Small intestine (tissue), 16 donors: ENCODE measurements at places on chromosomes 5 and 9.
A peak's percentile ranks its signal among the peaks of the same experiment; 100 is the strongest.

GRCh38 chr9:4987961-4988421 lies 2.9 kb downstream of the JAK2 start:
- H3K36me3 ChIP-seq, result peaks cover 2% of the 10 kb centered on the region
- no peak overlapping the region for H3K27ac ChIP-seq
- H3K27me3 ChIP-seq, result no peaks in the 10 kb centered on the region
- H3K4me1 ChIP-seq, result peaks cover 8% of the 10 kb centered on the region
- H3K4me3 ChIP-seq, result no peak overlapping the region

DNA sequence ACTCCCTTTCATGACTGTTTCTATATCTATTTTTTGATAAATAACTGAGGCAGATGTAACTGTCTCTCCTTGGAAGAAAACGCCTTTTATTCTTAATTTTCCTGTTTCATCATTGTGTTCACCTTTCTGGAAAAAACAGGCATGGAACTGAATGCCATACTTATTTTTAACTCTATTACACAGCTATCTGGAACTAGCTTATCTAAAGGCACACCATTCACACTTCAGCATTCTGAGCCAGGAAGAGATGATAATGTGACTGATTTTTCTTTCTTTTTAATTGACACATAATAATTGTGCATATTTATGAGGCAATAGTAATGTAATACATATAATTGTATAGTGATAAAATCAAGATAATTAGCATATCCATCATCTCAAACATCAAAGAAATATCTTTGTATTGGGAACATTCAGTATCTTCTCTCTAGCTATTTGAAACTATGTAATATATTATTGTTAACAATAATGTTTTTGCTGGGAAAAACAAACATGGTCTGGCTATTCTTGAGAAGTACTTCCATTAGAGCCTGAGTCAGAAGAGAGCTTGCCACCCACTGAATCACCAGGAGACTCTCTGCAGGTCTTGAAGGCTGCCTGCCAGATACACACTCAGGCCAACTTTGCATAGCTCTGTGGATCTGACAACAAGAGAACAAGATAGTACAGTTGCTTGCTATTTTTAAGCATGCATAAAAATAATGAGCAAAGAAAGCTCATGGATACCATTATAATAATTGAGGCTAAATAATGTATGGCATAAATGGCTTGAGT lies 501.0 kb upstream of the EDIL3 start:
- no peak overlapping the region for H3K4me3 ChIP-seq
- DNase-seq, result no peak

DNA sequence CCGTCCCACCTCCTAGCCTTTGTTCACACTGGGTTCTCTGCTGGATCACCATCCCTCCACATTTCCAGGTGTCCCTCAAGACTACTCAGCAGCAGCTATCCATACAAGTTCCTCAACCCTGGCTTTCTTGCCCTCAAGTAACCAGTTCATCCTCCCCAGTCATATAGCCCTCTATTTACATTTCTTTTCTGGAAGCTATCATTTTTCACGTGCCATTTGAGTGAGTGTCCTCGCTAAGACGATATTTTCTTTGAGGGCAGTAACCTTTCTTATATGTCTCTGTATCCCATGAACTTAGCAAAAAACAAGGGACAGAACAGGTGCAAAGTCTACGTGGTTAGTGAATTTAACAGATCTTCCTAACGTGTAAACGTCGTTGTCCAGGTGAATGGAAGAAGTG lies 29.6 kb upstream of the KCNMB1 start:
- DNase-seq, result no peak
- H3K36me3 ChIP-seq, result peaks cover 2% of the 10 kb centered on the region
- no peaks in the 10 kb centered on the region for H3K4me1 ChIP-seq
- no peak overlapping the region for H3K27ac ChIP-seq

DNA sequence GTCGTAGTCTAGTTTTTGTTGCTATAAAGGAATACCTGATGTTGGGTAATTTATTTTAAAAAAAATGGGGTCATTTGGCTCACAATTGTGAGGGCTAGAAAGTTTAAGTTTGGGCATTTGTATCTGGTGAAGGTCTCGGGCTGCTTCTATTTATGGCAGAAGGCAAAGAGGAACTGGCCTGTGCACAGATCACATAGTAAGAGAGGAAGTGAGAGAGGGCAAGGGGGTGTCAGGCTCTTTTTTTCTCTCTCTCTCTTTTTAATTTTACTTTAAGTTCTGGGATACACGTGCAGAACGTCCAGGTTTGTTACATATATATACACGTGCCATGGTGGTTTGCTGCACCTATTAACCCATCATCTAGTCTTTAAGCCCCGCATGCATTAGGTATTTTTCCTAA lies 453.3 kb downstream of the DIRAS2 start:
- H3K27me3 ChIP-seq, result no peaks in the 10 kb centered on the region
- no peak for DNase-seq
- no peak overlapping the region for H3K27ac ChIP-seq

DNA sequence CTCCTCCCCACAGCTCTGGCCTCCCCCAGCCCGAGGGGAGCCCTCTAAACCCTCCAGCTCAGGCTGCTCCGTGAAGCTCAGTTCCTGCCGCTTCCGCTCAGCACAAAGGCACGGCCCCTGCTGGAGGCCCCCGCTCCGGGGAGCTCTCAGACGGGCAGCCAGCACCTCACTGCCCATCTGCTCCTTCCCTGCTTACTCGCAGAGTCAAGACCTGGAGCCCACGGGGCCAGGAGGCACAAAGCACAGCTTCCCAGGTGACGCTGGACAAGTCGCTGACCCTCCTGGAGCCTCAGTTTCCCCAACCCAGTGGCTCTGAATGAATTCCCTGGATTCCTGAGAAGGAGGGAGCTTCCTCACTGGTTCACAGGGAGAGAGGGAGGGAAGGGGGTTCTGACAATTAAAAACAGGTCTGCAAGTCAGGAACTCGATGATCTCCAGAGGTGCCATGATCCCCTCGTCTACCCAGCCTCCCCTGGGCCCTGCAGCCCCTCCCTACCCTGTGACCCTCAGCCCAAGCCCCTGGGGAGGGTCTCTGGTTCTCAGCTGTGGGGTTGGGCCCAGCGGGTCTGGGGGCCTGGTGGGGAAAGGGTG lies 36.2 kb downstream of the VAV2 start:
- peaks cover 14% of the 10 kb centered on the region for H3K4me1 ChIP-seq
- no peak overlapping the region for H3K4me3 ChIP-seq
- H3K36me3 ChIP-seq, result peaks cover 52% of the 10 kb centered on the region
- peak; percentile 66 for DNase-seq
- H3K27ac ChIP-seq, result peak overlapping the region; percentile 58
- H3K27me3 ChIP-seq, result no peaks in the 10 kb centered on the region

- no peak overlapping the region for H3K4me3 ChIP-seq
- no peak for DNase-seq
- peaks cover 3% of the 10 kb centered on the region for H3K4me1 ChIP-seq
Measured at GRCh38 chr5:179840766-179841165, 17.9 kb downstream of the MRNIP start.

DNA sequence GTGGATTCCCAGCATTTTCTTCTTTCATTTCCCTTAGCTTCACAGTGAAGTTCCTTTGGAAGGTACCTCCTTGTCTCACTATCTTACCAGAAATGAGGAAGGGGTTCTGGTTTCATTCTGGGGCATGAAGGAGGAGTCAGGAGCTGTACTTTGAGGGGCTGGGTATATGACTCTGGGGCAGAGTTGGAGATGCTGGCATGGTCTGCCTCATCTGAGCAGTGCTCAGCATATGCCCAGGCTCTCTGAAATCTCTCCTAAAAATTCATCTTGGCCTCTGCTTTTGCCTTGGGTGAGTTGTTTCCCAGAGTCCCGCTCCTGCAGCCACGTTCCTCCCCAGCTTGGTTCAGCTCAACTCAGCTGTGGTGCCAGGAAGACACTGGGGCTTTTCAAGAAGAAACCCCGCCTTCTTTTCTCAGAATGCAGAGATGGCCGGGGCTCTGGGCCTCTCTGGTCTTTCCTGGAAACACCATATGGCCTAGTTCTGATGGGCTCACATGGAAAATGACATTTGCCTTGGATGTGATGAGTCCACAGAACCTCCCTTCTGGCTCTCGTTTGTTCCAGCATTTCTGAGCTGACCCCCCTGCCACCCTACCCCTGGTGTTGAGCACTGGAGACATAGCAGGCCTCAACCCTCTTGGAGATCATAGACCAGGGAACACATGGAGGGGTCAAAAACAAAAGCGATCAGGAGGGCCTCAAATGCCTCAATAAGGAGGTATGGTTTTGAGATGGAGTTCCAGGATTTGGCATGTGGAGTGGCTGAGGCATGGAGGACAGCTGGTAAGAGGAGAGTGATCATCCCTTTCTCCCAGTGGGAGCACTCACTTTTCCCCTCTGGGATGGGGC lies 12.0 kb upstream of the TGFBR1 start:
- no peak for DNase-seq
- H3K27me3 ChIP-seq, result no peaks in the 10 kb centered on the region
- no peaks in the 10 kb centered on the region for H3K4me1 ChIP-seq
- H3K27ac ChIP-seq, result no peak overlapping the region
- H3K4me3 ChIP-seq, result no peak overlapping the region

DNA sequence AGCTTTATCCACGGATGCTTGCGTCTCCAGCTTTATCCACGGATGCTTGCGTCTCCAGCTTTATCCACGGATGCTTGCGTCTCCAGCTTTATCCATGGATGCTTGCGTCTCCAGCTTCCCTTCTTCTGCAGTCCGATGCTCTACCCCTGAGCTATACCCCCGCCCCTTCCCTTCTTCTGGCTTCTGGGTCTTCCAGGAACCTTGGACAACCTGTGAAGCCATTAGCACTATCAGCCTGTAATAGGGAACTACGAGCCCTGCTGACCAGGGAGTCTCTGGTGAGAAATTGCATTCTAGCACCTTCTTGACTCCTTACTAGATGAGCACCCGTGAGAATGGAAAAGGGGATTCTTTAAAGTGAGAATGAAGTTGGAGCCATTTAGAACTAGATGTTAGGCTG lies 39.1 kb upstream of the SH3PXD2B start:
- DNase-seq, result no peak
- no peaks in the 10 kb centered on the region for H3K4me1 ChIP-seq
- H3K36me3 ChIP-seq, result no peaks in the 10 kb centered on the region

DNA sequence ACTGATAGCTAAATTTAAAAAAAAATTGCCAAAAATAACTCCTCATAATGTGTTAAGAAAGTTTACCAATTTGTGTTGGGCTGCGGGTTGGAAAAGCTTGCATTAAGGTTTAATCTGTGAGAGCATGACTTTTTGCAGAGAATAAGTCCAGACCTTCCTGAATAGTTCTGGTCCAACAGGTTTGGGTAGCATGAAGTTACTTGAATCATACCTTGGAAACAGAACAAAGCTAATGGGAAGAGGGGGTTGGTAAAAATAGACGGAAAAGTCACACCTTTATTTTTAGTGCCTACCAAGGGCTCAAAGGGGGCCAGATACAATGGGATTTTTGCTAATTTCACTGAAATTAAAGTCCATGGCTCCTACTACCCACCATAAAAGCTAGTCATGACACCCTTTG lies 17.1 kb upstream of the MATR3 start:
- H3K27me3 ChIP-seq, result no peaks in the 10 kb centered on the region
- H3K4me1 ChIP-seq, result peaks cover 5% of the 10 kb centered on the region
- peaks cover 14% of the 10 kb centered on the region for H3K36me3 ChIP-seq
- H3K4me3 ChIP-seq, result no peak overlapping the region

DNA sequence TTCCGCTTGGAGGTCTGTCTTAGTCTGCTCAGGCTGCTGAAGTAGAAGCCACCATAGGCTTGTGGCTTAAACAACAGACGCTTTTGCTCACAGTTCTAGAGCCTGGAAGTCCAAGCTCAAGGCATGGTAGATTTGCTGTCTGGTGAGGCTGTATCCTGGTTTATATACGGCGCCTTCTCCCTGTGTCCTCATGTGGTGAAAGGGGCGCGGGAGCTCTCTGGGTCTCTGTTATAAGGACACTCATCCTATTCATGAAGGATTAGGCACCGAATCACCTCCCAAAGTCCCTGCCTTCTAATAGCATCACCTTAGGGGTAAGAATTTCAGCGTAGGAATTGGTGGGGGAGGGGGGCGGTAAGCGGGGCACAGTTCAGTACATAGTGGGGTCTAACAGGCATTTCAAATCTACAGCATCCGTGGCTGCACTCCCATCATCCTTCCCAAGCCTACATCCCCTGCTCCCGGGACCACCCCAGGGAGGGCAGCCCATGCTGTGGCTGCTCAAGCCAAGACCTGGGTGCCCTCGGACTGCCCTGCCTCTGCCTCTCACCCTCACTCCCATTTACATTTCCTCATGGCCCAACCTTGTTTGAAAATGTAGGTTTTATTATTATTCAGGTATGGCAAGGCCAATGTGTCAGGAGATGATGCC lies 15.1 kb upstream of the LPCAT1 start:
- no peak overlapping the region for H3K4me3 ChIP-seq
- H3K27me3 ChIP-seq, result no peaks in the 10 kb centered on the region
- no peaks in the 10 kb centered on the region for H3K4me1 ChIP-seq
- DNase-seq, result no peak
- no peak overlapping the region for H3K27ac ChIP-seq

DNA sequence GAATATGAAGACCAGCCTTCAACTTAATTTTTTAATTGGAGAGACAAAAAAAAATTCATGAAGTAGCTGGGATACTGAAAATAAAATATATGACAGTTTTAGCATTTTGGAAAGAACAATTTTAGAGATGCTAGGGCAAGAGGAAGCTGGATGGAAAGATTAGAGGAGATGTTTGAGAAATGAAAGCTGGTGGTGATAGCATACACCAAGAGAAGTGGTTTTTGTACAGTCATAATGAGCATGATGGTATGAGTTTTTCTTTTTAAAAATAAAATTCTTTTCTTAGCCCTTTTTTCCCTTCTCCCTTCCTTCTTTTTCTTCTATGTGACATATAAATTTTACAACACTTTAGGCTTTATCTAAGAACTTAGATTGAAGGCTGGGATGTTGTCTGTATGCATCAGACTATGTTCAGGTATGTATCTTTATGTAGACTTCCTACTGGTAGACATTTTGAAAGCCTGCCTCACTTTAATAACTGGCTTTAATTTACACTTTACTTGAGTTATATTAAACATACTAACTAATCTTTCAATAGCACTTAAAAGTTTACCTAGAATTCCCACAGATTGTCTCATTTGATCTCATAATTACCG lies 522.5 kb downstream of the TLE4 start:
- no peaks in the 10 kb centered on the region for H3K4me1 ChIP-seq
- H3K4me3 ChIP-seq, result no peak overlapping the region
- no peak overlapping the region for H3K27ac ChIP-seq
- no peak for DNase-seq
- H3K27me3 ChIP-seq, result no peaks in the 10 kb centered on the region

- no peak for DNase-seq
- H3K27ac ChIP-seq, result no peak overlapping the region
- no peaks in the 10 kb centered on the region for H3K36me3 ChIP-seq
- H3K4me1 ChIP-seq, result no peaks in the 10 kb centered on the region
Measured at GRCh38 chr5:158642879-158643278, 456.8 kb downstream of the EBF1 start.

DNA sequence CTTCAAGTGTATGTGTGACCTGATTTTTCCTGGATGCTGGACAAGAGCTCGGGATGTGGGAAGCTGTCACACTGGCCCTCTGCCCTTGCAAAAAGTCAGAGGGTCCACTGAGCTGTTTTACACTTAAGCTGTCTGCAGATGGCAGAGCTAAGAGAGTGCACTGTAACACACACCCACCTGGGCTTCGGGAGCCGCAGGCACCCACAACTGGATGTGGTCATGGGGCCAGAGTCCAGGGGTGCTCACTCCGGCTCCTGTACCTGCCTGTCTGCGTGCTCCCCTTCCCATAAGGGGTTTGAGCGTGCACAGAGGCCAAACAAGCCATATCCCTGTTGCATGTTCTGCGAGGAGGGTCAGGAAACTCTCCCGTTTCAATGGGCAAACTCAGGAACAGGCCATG lies 82.5 kb downstream of the LRRC70 start:
- H3K4me3 ChIP-seq, result no peak overlapping the region
- H3K36me3 ChIP-seq, result no peaks in the 10 kb centered on the region
- H3K27me3 ChIP-seq, result no peaks in the 10 kb centered on the region
- H3K27ac ChIP-seq, result no peak overlapping the region
- no peaks in the 10 kb centered on the region for H3K4me1 ChIP-seq
